ENCODE measurements at places on chromosomes 13 and 19. TPM values are rescaled to one million over a fixed set of nuclear protein-coding genes. Genes with fewer than 3 reads are reported as not detected.

GPR183 gene
- 10.0 TPM for total RNA-seq

- H3K27ac ChIP-seq, result peak overlapping the region; percentile 63
- H3K36me3 ChIP-seq, result peaks cover 30% of the 10 kb centered on the region
- H3K4me3 ChIP-seq, result no peak overlapping the region
- H3K27me3 ChIP-seq, result no peaks in the 10 kb centered on the region
- no peak for DNase-seq
- peaks cover 67% of the 10 kb centered on the region for H3K4me1 ChIP-seq
Measured at GRCh38 chr13:99263126-99263785, 5.1 kb upstream of the GPR18 start.

- H3K4me3 ChIP-seq, result no peak overlapping the region
- DNase-seq, result no peak
- peak overlapping the region; percentile 7 for H3K27ac ChIP-seq
Measured at GRCh38 chr13:110254751-110255553, 52.0 kb downstream of the COL4A1 start.

DNA sequence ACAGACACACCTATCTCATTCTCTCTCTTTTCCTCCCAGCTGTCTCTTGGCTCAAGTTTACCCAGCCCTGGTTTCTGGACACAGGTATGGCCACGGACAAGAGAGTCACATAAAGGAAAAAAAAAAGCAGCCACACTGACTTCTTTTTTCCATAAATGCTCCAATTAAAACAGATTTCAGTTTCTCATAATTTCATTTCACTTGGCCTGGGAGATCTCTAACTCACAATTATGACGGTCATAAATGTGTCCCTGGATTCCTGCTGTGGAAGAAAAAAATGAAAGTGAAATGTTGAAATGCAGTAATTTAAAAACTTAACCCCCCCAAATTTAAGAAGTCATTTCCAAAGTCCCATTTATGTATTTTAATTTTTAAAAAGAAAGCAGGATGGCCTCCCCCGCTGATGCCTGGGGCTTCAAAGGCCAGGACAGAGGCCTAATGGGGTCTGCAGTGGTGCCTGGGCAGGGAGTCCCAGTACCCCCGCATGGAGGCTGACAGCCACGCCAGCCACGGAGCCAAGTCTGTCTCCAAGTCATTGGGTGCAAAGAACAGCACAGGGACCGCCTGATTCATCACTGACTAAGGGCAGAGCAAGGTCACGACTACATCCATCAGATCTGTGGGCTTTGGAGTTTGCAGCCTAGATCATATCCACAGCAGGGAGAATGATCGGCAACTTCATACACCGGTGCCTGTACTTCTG is 79.7 kb downstream of the TSHZ3 start:
- H3K36me3 ChIP-seq, result no peaks in the 10 kb centered on the region
- H3K27ac ChIP-seq, result no peak overlapping the region
- no peak overlapping the region for H3K4me3 ChIP-seq
- no peaks in the 10 kb centered on the region for H3K27me3 ChIP-seq
- H3K4me1 ChIP-seq, result no peaks in the 10 kb centered on the region

DNA sequence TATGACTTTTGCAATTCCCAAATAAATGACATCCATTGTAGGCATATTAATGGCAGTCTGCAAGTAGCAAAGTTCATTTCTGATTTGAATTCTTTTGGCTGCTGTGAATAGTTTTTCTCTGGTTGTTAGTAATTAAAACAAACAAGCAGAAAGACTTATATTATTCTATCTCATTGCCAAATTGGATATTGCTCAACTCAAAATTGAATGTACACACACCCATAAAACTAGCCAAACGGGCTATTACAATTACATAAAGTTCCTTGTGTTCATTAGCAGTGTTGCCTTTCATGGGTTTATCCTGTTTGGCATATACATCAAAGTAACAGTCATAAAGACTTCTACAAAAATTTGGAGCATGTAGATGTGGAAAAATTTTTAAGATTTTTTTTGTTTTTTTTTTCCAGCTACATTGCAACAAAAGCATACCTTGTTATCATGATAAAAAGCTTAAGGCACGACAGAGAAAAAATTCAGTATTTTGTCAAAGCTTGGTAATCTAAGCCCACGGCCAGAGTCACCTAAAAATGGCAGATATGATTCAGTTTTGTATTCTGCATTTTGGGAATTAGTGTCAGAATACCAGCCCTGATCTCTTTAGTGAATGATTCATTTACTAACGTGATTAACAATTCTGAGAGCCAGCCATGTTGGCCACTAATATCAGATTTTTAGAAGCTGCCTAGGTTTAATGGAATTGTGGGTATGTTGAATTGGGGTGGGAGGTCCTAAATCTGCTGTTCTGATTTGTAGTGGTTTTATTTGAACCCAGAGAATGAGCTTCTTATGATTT is 108.4 kb downstream of the KLF5 start:
- H3K4me3 ChIP-seq, result no peak overlapping the region
- peaks cover 2% of the 10 kb centered on the region for H3K4me1 ChIP-seq

DNA sequence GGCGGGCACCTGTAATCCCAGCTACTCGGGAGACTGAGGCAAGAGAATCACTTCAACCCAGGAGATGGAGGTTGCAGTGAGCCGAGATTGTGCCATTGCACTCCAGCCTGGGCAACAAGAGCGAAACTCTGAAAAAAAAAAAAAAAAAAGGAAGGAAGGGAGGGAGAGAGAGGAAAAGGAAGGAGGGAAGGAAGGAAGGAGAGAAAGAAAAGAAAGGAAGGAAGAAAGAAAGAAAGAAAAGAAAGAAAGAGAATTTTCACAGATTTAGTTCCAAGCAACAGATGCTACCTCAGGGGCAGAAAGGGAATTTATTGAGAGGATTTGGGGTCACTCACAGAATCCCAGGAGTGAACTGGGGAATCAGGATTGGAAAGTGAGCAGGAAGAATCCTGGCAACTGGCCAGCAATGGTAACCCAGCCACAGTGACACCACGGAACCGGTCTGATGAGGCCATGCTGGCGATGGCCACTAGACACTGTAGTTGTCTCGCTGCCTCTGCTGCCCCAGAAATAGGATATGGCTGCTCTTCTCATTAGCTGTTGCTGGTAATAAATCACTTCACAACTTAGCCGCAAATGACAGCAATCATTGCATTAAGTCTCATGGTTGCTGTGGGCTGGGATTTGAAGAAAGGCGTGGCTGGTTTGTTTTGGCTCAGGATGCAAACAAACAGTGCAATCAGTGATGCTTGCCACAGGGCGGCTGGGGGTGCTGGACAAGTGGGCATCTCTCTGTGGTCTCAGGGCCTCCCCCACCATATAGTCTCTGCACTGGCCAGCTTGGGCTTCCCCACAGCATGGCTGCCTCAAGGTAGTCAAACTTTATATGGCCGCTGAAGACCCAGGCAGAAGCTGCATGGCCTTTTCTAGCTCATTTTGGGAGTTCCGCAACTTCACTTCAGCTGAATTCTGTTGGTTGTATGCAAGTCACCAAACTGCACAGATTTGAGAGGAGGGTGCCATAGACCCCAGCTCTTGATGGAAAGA is 5.2 kb upstream of the BCAM start:
- no peaks in the 10 kb centered on the region for H3K4me1 ChIP-seq
- H3K27ac ChIP-seq, result no peak overlapping the region
- H3K36me3 ChIP-seq, result no peaks in the 10 kb centered on the region
- DNase-seq, result no peak
- H3K27me3 ChIP-seq, result peaks cover 10% of the 10 kb centered on the region

DNA sequence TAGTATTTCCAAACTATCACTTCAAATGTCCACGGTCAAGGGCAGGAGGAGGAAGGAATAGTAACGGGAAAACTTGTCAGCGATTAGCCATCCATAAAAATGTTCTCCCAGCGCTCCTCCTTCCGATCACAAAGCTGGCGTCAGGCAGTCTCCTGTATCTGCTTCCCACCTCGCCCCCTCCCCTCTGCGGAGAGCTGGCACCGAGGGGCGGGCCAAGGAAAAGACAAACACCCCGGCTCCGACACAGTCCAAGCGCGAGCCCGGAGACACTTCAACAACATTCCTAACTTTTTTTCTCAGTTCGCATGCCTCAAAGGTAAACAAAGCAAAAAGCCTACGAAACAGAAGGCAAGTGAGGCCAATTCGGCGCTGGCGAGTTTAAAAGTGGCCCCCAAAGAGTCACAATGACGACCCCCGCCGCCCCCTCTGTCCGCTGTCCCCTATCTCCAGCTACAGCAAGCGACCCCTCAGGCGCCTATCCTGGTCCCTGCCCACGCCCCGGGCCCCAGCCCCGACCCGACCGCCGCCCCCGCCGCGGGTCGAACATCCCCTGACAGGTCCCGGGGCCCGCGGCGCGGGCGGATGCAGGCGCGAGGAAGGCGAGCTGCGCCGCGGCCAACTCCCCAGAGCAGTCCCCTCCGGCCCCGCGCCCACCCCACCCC is 736 bp downstream of the SMAD9 start:
- peak; percentile 4 for DNase-seq
- no peak overlapping the region for H3K27ac ChIP-seq
- peak overlapping the region; percentile 47 for H3K4me3 ChIP-seq
- H3K4me1 ChIP-seq, result peaks cover 5% of the 10 kb centered on the region
- peaks cover 54% of the 10 kb centered on the region for H3K27me3 ChIP-seq

GRCh38 chr13:28530729-28531076 is 35.8 kb upstream of the FLT1 start:
- DNase-seq, result no peak
- peaks cover 38% of the 10 kb centered on the region for H3K27me3 ChIP-seq
- H3K4me3 ChIP-seq, result no peak overlapping the region
- H3K36me3 ChIP-seq, result no peaks in the 10 kb centered on the region
- no peaks in the 10 kb centered on the region for H3K4me1 ChIP-seq
- no peak overlapping the region for H3K27ac ChIP-seq

GRCh38 chr19:461721-462551 is 1.1 kb upstream of the SHC2 start:
- H3K27me3 ChIP-seq, result peaks cover 19% of the 10 kb centered on the region
- no peaks in the 10 kb centered on the region for H3K36me3 ChIP-seq
- H3K27ac ChIP-seq, result no peak overlapping the region
- DNase-seq, result peak; percentile 21
- H3K4me3 ChIP-seq, result peak overlapping the region; percentile 53

DNA sequence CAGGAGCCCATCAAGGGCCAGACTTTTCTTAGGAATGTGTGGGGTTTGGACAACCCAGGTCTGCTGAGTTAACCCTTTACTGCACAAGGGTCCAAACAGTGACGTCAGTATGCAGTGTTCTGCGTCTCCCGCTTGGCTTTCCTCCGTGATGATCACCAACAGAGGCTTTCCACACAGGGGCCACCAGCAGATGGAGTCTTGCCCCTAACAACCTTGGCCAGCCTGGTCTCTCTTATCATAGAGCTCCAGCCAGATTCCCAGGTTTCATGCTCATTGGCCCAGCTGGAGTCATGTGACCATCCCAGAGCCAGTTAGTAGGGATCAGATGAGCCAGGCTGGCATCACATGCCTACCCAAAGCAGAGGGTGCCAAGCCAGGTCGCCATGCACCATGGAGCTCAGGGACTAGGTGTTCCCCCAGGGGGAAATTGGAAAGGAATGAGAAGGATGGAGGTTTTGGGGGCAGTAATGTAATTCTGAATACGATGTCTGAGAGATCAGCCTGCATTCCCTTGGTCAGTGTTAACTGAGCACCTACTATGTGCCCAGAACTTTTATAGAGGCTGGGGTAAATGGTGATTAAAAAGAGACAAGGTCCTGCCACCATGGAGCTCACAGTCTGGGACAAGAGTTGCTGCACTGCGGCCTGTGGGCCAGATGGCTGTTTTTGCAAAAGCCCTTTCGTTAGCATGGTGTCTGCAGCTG is 61.2 kb downstream of the MYH14 start:
- DNase-seq, result no peak
- peaks cover 12% of the 10 kb centered on the region for H3K27me3 ChIP-seq
- no peak overlapping the region for H3K27ac ChIP-seq
- H3K4me3 ChIP-seq, result no peak overlapping the region
- no peaks in the 10 kb centered on the region for H3K36me3 ChIP-seq

DNA sequence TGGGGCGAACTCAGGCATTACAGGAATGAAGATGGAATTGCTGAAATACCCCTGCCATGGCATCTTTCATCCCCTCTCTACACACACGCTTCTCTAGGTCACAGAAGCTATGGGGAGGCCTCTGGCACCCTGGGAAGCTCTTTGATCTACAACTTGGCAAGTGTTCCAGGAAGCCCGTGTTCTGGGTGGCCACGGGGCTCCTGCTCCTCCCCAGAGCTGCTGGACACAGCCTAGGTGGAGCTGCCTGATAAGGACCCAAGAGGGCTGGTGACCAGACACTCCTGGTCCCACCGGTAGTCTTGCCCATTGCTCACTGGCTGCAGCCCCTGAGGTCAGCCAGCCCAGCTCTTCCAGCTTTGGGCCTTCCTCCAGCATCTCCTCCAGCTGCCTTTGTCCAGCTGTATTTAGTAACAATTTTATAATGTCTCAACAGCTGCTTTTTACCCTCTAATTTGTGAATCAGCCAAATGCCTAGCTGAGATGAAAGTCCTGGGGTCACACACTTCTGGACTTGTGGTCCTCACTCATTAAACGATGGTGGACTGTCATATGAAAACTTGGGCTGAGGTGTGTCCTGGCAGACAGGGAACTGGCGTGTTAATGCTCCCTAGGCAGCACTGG is 72.8 kb upstream of the SPATA13 start:
- H3K4me3 ChIP-seq, result no peak overlapping the region
- no peak for DNase-seq
- no peak overlapping the region for H3K27ac ChIP-seq

- H3K4me3 ChIP-seq, result no peak overlapping the region
- no peak overlapping the region for H3K27ac ChIP-seq
Measured at GRCh38 chr13:82323101-82323500, 1559.2 kb downstream of the SLITRK1 start.

SH3GL1 gene
- 53.1 TPM for total RNA-seq

DNA sequence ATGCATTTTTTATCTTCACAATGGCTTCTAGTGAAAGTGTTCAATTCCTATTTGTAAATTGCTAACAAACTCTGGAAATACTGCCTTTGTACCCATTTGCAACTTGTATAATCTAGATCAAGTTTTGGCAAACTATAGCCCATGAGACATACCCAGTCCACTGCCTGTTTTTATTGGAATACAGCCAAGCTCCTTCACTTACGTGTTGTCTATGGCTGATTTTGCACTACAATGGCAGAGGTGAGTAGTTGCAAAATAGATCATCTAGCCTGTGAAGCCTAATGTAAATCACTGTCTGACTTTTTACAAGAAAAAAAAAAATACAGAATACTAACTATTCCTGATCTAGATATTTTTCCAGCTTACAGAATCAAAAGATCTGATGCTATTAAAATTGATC is 37.1 kb downstream of the DZIP1 start:
- no peak for DNase-seq
- H3K27ac ChIP-seq, result no peak overlapping the region
- peaks cover 7% of the 10 kb centered on the region for H3K27me3 ChIP-seq
- H3K4me3 ChIP-seq, result no peak overlapping the region
- H3K4me1 ChIP-seq, result no peaks in the 10 kb centered on the region

DNA sequence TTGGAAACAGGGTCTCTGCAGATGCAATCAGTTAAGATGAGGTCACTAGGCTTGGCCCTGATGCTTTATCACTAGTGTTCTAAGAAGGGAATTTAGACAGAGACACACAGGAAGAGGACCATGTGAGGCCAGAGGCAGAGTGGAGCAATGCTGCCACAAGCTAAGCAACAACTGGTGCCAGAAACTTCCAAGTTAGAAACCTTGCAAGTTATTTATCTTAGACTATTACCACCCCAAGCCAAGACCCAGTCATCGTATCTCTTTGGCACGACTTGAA is 81.1 kb downstream of the DOCK9 start:
- no peak overlapping the region for H3K4me3 ChIP-seq
- H3K4me1 ChIP-seq, result no peaks in the 10 kb centered on the region
- no peak for DNase-seq
- peaks cover 19% of the 10 kb centered on the region for H3K36me3 ChIP-seq
- no peaks in the 10 kb centered on the region for H3K27me3 ChIP-seq
- no peak overlapping the region for H3K27ac ChIP-seq

GRCh38 chr13:94858856-94859255 is 146.5 kb upstream of the SOX21 start:
- H3K4me3 ChIP-seq, result no peak overlapping the region
- no peak for DNase-seq
- peaks cover 7% of the 10 kb centered on the region for H3K27me3 ChIP-seq

GRCh38 chr13:110860983-110861382 is 53.9 kb downstream of the ANKRD10 start:
- peaks cover 16% of the 10 kb centered on the region for H3K4me1 ChIP-seq
- DNase-seq, result no peak
- H3K27me3 ChIP-seq, result peaks cover 8% of the 10 kb centered on the region
